ENCODE measurements at places on chromosomes 7 and 10.
A peak's percentile ranks its signal among the peaks of the same experiment; 100 is the strongest.

GRCh38 chr10:102712089-102712488, 2.1 kb downstream of the ARL3 start:
- DNase-seq, result no peak

- DNase-seq, result no peak
Observed at GRCh38 chr7:92432299-92432946, 14.9 kb upstream of the GATAD1 start.

DNA sequence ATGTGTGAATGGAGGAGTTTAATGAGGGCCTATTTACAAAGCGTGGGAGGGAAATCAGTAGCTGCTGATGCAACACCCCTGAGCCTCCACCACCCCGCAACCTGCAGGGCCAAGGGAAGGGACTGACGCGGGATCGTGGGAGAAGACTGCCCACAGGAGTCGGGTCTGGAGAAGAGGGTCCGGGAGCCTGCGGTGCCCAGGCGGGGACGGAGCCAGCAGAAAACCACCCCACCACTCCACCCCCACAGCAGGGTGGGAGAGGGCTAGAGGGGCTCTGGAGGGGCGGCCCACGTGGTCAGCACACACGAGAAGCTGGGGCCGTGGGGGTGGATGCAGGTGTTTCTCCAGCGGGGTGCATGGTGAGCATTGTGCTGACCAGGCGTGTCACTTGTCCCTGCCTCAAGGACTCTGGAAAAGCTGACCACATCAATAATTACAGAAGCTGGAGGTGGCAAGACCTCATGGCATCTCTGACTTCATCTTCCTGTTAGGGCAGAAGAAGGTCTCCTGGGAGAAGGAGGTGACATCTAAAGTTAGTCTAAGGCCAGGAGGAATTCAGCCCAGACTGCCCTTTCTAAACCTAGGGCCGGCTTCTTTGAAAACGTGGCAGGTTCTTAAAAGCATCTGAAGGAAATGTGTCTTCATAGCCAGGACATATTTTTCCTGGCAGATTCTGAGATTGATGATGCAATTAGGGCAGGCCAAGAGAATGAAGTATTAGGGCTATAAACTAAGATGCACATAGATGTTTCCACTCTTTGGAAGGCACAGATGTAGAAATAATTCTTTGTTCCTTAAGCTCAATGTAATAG, 150.9 kb downstream of the RGS10 start:
- DNase-seq, result no peak

DNA sequence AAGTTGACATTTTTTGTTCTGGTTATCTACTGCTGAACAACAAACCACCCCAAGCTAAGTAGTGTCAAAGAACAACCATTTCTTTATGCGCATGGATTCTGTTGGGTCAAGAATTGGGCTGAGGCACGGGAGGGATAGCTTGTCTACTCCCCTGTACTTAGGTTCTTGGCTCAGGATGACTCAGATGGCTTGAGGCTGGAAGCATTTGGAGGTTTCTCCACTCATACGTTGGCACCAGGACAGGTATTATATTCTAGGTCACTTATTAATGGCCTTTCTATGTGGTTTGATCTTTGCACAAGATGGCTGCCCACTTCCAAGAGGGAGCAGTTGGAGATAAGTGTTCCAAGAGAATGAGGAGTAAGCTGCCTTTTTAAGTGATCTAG, 11.8 kb upstream of the TFAM start:
- no peak for DNase-seq

DNA sequence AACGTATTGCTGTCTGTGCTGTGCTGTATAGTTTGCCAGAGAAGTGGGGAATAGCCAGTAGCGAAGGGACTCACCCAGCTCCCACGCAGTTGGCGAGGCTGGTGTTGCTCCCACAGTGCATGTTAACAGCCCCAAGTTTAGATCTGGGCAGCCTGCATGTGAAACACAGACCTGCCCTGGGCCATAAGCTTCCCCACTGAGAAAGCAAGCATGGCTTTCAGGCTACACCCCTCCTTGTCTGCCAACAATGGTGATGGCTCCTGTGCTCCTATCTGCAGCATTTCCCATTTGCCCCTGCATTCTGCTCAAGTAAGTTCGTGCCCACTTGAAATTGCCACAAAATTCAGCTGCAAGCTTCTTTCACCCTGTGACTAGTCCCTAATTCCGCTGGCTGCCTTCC, 57.5 kb downstream of the IPMK start:
- no peak for DNase-seq

DNA sequence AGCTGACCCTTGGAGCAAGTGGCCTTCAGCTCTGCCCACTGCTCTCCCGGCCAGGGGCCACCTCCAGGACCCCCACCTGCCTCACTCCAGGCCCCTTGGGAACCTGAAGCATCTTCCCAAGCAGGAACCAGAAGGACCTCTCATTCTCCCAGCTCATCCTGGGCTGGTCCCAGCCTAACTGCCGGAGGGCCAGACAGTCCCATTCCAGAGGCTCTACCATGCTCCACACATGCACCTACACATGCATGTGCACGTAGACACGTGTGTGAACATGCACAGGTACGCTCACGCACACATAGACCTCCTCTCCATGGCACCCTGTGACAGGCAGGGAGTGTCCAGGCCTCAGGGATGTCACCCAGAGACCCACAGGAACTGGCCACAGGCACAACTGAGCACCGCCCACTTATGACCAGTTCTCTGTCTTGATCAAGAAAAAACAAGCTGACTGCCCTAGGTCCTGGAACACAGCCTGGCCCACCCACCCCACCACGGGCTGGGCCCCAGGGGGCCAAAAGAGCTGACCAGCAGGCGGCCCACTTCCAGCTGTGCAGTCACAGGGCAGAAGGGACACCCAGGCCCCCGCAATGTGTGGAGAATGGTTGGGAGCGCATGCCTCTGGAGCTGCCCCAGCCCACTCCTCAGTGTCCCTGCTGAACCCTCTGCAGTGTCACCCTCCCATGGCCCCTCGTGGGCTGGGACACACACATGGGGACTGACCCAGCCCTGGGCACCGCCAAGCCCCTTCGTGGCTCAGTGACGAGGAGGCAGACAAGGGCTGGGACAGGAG, 43.4 kb downstream of the CAMK2B start:
- DNase-seq, result no peak

GRCh38 chr7:1943933-1944618, 274.0 kb downstream of the ELFN1 start:
- no peak for DNase-seq

GRCh38 chr7:100667331-100668068, 6.0 kb upstream of the GNB2 start:
- DNase-seq, result no peak

GRCh38 chr10:129761197-129761972, 202.7 kb downstream of the EBF3 start:
- DNase-seq, result no peak

DNA sequence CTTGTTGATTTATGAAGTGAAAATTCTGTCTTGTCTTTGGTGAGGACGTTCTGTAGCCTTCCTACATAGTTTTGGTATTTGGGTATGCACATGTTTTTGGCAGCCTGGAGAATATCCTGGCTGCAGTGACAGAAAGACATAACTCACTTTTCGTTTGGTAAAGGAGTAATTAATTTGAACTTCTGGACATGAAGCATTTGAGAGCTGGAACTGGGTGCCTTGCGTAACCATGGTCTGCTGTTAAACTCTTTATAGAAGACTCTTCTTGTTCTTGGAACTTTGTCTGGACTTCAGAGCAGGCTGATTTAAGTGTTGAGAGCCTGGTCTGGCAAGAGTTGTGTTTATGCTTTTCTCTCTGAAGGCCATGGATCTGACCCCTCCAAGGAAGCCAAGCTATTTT, 231.3 kb downstream of the LRMDA start:
- no peak for DNase-seq

DNA sequence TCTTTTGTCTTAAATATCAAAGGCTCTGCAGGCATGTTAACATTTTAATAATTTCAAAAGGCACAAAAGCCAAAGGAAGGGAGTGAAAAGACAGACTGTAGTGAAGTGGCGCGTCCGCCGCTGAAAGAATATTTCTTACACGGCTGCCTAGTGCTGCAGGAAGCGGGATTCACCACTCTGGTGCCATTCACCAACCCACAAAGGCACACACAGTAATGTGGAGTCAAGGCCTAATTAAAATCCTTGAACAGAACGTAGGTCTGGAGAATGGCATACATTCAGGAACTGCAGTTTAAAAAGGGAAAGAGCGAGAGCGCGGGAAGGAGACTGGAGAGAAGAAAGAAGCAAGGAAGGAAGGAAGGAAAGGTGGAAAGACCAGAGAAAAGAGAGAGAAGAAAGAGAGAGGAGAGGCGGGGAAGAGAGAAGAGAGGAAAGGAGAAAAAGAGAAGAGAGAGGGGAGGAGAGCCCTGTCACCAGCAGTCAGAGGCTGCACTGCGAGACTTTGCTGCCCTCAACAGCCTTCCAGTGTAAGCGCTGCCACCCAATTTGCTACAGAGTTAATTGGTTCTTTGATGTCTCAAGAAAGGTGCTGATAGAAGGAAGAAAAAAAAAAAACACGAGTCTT, 554.0 kb downstream of the MDFIC start:
- peak; percentile 26 for DNase-seq

DNA sequence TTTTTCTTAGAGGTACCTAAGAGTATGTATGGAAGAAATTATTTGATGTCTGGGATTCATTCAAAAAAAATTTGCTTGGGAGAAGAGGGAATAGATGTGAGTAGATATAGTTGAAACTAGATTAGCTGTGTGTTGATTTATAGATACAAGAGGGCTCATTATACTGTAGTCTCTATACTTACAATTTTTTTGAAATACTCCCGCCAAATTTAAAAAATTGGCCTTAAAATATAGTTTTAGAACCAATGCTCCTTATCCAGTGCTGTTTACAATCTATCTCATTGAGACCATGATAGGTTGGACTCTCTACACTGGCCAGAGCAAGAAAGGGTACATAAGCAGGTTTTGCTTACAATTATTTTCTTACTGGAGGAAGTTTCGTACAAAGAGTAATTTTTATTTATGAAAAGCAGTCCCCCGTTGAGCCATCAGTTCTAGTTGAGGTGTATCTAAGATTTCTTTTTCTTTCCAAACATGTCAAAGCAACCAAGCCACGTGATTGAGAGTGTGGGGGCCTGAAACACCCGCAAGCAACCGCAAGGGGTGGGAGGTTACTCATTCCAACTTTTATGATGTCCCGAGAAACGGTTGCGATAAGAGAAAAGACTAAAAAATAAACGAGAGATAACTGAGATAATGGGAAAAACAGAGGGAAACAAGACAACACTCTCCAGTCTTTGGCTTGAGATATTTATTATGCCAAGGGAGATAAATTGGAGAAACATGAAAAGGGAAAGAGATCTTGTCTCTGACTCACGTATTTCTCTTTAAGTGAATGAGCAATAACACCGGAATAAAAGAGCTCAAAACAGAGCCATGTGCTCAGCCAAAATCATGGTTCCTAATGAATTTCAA, 729.2 kb downstream of the LRMDA start:
- no peak for DNase-seq

DNA sequence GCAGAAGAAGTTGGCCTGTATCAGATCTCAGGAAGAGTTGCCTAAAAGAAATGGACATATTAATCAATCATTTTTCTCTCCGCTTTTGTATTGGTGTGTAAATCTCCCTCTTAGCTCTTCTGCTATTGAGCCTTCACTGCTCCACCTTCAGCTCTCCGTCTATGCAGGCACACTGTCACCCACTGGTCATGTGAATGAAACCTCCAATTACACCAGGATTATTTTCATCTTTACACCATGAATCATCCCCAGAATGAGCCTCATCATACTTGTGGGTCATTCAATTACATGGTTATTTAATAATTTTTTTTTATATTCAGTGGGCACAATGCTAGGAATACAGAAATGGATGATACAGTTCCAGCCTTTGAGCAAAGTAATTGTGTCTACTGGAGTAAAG, 92.6 kb downstream of the LRRC4 start:
- DNase-seq, result no peak

DNA sequence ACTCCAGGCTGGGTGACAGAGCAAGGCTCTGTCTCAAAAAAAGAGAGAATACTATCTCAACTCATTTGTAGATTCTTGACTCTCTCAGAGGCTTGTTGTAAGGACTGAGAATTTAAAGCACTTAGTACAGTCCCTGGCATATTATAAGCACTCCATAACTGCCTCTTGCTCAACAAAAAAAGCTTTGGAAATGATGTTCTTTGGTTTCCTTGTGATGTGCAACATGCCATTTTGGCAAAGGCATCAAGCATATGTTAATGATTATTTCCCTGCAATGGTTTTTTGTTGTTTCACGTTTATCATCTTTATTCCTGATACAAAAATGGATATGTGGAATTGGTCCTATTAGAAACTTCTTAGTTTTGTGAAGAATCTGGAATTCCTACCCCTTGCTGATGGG, 15.7 kb downstream of the NOLC1 start:
- no peak for DNase-seq

DNA sequence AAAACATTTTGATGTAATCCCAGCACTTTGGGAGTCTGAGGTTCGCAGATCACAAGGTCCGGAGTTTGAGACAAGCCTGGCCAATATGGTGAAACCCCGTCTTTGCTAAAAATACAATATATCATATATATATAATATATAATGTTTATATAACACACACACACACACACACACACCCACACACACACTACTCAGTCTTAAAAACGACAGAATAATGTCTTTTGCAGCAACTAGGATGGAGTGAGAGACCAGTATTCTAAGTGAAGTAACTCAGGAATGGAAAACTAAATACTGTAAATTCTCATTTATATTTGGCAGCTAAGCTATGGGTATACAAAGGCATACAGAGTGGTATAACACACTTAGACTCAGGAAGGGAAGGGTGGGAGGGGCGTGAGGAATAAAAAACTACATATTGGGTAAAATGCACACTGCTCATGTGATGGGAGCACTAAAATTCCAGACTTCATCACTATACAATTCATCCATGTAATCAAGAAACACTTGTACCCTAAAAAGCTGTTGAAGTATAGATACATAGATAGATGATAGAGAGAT, 231.2 kb upstream of the SEMA3A start:
- no peak for DNase-seq

GRCh38 chr7:110790992-110791391, 299.9 kb upstream of the LRRN3 start:
- no peak for DNase-seq

- no peak for DNase-seq
Observed at GRCh38 chr7:72674394-72674793, 153.6 kb downstream of the TYW1B start.

GRCh38 chr7:107865956-107866775, 24.8 kb upstream of the DLD start:
- DNase-seq, result no peak

- no peak for DNase-seq
Observed at GRCh38 chr10:19576576-19576975, 239.7 kb upstream of the PLXDC2 start.

GRCh38 chr7:5755704-5756504, 25.6 kb downstream of the RNF216 start:
- no peak for DNase-seq

GRCh38 chr10:68096913-68097516, 12.3 kb upstream of the MYPN start:
- no peak for DNase-seq

- peak; percentile 86 for DNase-seq
Observed at GRCh38 chr10:30783939-30784501, 154.5 kb upstream of the LYZL2 start.

DNA sequence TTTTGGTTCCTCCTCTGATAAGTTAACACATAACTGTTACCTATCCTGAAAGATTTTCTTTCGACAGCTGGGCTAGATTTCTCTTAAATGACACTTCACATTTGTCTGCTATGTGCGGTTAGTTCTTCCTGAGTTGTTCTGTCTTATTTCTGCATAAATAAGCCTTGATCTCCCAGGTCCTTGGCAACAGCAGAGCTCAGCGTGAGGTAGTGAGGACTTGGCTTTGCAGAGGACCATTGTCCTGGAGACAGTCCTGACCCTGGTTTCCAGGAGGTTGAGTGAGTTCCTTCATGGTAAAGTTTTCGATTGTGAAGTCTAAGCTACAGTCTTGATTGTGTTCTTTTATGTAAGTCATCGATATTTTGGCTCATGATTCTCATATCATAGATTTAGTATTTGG, 23.7 kb downstream of the SND1 start:
- no peak for DNase-seq

Measured in CD4-positive, alpha-beta T cell treated with Interleukin-10 for 1 hour (primary cell).